ENCODE measurements at places on chromosomes 7 and 10.

DNA sequence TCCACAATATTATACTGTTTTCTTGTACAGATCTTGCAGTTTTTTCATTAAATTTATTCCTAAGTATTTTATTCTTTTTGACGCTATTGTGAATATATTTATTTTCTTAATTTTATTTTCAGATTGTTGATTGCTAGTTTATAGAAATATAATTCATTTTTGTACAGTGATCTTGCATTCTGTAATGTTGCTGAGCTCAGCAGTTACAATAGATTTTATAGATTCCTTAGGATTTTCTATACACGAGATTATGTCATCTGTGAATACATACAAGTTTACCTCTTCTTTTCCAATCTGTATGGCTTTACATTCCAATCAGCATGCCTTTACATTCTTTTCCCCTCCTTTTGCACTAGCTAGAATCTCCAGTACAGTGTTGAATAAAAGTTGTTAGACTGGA, 130.0 kb downstream of the C1GALT1 start:
- no peak for DNase-seq

DNA sequence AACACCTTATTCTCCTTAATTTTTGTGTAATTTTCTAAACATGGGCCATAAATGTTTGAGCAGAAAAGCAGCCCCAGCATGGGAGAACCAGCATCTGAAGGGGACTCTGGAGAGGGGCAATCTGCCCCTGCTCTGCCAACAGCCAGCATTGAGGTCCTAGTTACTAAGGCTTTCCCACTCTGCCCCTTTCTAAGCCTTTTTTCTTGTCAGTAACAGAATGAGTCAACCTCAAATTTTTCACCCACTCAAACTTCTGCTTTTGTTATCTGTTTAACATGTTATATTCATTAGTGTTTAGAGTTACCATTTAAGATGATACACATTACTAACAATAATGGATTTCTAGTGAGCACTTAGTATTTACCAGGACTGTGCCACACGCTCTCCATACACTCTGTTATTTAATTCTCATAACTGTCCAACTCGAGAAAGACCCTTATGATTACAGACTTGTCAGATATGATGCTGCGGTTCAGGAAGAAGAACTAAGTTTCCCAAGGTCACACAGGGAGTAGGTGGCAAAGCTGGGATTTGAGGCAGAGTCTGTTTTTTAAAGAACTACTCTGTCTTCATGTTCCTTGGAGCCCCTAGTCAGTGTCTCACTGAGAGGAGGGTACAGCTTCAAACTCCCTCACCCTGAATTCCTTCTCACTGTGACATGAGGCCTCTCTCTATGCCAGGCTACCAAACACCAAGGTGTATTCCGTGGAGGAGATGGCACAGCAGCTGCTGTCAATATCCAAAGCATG, 19.9 kb upstream of the GPAM start:
- no peak for DNase-seq

- no peak for DNase-seq
Observed at GRCh38 chr7:41830271-41830670, 127.4 kb upstream of the INHBA start.

DNA sequence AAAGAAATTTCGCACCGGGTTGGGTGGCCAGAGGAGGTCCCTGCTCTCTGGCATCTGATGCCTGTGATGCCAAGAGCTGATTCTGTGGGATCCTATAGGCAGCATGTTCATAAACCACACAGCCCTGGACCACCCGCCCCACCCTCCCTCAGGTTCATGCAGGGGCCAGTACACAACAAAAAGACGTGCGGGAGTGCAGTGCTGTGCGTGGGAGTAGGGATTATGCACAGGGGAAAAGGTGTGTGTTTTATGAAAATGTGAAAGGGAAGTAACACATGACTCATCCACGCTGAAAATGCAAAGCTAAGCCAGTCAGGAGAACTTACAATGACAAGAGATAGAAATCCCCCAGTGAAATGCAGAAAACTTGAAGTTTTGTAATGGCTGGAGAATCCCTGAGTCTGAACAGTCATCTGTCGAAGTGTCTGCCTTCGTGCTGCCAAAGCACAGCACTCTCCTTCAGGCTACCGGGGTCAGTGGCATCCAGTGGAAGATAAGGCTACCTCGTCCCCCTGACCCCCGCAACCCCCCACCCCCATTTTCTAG, 1.1 kb downstream of the KIAA1217 start:
- DNase-seq, result no peak

- no peak for DNase-seq
Observed at GRCh38 chr10:124222318-124222987, 129.1 kb upstream of the CHST15 start.

- no peak for DNase-seq
Observed at GRCh38 chr10:110405380-110405779, 92.3 kb upstream of the DUSP5 start.

DNA sequence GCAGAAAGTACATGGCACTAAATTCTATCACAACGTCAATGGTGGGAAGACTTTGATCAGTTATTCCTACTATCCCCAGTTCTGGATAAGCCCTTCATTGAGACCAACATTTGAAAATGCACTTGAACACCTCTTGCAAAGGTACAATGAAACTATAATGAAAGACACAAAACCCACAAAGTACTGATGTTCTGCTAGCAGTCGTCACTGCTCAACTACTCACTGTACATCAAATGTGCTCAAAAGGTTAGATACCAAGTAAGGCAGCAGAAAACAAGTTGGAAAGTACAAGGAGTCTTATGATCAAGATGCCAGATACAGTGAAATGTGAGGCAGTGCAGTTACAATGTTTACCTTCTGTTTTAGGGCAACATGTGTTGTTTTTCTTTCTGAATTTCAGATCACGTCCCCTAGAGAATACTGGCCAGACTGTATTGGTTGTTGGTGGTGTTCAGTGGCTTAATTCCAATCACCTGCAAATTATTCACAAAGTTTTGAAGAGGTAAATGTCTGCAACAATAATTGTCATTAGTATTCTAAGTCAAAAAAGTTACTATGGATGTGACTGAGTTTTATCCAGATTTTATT, 62.4 kb upstream of the WNT16 start:
- no peak for DNase-seq

All from NCI-H526 (cell line).